ENCODE measurements at places on chromosomes 16 and 17.

- DNase-seq = peak; percentile 29
Measured at GRCh38 chr17:68054296-68054900, 18.9 kb downstream of the KPNA2 start.

- DNase-seq = no peak
Measured at GRCh38 chr17:34254146-34254545, 939 bp upstream of the CCL2 start.

- no peak for DNase-seq
Measured at GRCh38 chr16:69402439-69402838, 16.6 kb upstream of the TERF2 start.

- DNase-seq = no peak
Measured at GRCh38 chr16:3030222-3031212, 6.2 kb downstream of the BICDL2 start.

DNA sequence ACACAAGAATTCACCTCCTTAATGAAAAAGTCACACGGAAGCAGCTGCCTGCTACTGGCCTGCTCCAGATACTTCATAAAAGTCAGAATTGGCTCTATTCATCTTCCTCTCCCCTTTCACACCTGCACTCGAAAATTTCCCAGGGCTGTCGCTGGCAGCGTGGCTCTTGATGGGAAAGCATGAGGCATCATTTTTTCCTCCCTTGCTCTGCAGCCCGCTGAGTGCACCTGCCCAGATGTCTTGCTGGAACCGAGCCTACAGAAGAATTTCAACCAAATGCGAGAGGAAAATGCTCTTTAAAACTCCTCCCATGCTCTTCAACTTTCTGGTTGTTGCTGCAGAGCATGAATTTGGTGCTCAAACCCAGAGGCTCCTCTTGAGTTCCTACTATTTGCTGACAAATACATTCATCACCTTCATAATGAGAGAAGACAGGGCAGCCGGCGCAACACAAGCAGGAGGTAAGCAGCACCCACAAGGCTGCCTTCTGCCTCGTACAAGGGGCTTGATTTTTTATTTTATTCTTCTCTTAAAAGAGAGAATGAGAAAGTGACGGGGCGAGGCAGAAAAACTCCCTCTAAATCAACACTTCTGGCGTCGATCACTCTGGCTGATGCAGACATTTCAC, 146.8 kb downstream of the ZFHX3 start:
- DNase-seq = no peak

GRCh38 chr16:10584981-10585438, 4.6 kb upstream of the EMP2 start:
- DNase-seq = no peak

GRCh38 chr16:25771216-25771615, 79.5 kb downstream of the HS3ST4 start:
- no peak for DNase-seq

- DNase-seq = no peak
Measured at GRCh38 chr17:69762359-69762758, 312.7 kb upstream of the KCNJ16 start.
